ENCODE measurements at places on chromosomes 2 and 18. TPM values are rescaled to one million over a fixed set of nuclear protein-coding genes. Genes with fewer than 3 reads are reported as not detected.

The PARD6G gene
- 1.7 TPM for total RNA-seq

The TLX2 gene
- total RNA-seq: not detected

The LAMA1 gene
- 92.5 TPM for total RNA-seq

The IL36A gene
- not detected for total RNA-seq

The SCTR gene
- total RNA-seq: not detected

Data from smooth muscle cell of the pulmonary artery (primary cell).